ENCODE measurements at places on chromosomes 12 and 14.

GRCh38 chr14:64232944-64233343 is 61.2 kb downstream of the ESR2 start:
- no peak for DNase-seq

DNA sequence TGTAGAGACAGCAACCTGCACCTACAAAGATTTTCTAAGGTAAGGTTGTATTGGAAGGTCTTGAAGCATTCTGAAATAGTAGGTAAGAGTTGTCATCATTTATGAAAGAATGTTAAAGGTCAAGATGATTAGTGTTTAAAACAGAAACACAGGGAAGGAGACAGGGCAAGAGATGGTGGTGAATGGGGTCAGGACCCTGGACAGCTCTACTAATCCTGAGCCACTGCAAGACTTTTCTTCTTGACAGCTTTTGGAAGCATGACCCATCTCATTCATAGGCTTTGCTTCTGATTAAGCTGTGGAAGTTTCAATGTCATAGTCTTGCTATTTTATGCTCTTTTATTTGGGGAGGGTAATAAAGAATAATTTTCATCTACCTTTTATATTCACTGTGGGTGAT is 75.5 kb upstream of the CAND1 start:
- peak; percentile 44 for DNase-seq

GRCh38 chr14:42322531-42323284 is 716.0 kb downstream of the LRFN5 start:
- no peak for DNase-seq

DNA sequence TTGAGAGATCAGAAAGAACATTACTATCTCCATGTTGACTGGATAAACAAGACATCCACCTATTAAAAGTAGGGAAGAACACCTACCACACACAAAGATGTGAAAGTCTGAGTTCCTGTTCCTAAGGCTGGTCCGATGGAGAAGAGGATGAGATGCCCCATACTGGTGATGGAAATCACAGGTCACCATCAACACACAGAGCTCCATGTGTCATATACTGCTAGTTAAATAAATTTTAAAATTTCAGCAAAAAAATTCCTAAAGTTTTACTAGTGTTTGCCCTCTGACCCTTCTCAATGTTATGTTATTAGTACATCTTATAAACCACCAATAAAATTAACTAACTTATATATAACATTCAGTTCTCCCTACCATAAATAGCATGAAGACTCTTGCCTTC is 59.1 kb downstream of the KCNA5 start:
- DNase-seq: no peak

DNA sequence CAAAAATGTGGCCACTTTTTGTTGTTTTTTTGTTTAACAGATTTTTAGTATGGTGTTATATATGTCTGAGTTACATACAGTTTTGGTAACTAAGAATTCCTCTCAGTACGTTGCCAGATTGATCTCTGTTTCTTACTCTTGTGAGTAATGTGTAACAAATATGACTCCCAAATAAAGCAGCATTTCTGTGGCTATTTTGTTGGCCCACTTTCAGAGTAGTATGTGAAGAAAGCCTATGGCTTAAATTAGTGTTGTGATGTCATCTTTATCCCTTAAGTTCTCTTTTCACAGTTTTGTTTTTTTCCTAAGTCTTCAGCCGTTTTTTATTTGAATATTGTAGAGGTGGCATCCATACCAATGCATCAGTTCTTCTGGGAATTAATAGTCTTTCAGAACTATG is 10.7 kb downstream of the PCNX4 start:
- no peak for DNase-seq

GRCh38 chr12:93603762-93604161 is 31.3 kb downstream of the SOCS2 start:
- no peak for DNase-seq

GRCh38 chr14:94026889-94027469 is 839 bp downstream of the OTUB2 start:
- no peak for DNase-seq

GRCh38 chr12:112168561-112168971 is 43.2 kb downstream of the TRAFD1 start:
- no peak for DNase-seq

DNA sequence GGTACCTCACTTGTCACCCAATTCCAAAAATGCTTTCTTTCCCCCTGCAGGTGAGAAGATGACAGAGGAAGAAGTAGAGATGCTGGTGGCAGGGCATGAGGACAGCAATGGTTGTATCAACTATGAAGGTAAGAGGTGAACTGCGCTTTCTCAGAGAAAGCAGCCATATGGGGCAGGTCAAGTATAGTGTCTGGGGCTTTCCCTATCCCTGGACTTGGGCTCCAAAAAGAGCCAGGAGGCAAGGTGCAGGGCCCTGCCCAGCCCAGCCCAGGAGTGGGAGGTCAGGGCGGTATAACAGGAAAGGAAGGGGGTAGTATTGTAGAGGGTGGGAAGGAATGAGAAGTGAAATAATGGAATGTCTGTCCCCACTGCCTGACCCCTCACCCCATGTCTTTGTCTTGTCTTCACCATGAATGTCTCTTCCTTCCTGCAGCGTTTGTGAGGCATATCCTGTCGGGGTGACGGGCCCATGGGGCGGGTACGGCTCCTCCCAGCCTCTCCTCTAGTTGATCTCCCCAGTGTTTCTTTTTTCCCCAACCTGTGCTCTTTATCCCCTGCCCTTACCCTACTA is 2.1 kb downstream of the MYL6 start:
- DNase-seq: no peak

DNA sequence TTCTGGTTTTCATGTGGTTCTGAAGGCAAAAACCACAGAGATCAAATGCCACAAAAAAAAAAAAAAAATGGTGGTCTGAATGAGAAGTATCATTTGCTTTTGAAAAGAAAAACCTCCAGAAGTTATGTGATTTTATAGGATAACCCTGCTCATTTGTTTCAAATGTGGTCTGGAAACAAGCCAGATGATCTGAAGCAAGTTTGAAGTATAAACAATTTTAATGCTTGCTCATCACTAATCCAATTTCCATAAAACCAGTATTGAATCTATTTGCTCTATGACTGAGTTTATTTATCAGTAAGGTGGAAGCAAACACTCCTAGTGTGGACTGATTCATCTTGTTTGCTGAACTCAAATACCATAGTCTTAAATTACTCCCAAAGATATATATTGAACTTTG is 407.3 kb upstream of the FLRT2 start:
- no peak for DNase-seq

DNA sequence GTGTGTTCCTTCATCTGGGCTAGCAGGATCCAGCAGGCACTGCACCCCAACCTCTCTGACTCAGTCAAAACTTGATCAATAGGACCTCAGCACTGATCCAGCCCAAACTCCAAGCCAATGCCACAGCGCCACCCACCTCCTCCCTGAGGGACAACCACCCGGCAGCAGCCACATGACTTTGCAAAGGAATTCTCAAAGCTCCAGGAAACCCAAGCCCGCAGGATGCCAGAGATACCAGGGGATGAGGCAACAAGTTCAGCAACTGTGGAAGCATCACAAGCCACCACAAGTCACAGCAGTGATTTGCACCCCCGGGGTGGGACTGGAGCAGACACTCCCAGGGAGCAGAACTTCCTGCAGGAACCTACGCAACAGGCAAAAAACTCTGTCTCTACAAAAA is 37.3 kb downstream of the ACTN1 start:
- DNase-seq: no peak

GRCh38 chr14:74867673-74868072 is 8.3 kb downstream of the PROX2 start:
- DNase-seq: no peak

DNA sequence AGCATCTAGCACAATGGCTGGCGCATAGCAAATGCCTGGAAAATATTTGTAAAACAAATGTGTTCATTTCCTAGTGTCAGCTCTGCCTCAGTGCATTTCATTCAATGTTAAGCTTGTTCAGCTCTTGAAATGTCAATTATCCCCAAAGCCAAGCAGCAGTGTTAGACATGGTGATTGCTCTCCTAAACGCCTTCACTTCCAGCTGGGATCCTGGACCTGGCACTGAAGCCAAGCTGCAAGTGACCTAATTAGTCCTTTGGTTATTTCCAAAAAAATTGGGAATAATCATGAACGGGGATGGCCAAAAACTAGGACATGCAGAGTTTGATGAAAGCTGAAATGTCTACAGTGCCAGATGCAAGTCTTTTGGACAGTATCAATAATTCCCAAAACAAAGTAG is 54.9 kb upstream of the MDGA2 start:
- no peak for DNase-seq

DNA sequence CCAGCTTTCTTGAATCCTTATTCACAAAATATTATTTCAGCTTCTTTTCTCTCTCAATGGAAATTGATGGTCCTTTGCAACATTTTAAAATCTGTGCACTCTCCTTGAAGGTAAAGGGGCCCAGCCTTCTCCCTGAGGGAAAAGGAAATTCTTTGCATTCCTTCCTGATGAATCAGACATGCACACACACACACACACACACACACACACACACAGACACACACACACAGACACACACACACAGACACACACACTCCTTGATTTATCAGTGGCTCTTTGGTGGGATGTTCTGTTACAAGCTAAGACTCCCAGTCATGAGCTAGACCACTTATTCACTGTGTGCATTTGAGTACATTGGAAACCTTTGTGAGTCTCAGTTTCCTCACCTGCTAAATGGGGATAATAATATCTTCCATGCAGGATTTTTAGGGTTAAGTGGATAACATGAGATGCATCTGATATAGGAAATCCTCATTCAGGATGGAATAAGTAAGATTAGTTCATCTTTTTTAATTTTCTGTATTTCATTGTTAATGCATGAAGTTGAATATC is 45.1 kb upstream of the HMGA2 start:
- no peak for DNase-seq

DNA sequence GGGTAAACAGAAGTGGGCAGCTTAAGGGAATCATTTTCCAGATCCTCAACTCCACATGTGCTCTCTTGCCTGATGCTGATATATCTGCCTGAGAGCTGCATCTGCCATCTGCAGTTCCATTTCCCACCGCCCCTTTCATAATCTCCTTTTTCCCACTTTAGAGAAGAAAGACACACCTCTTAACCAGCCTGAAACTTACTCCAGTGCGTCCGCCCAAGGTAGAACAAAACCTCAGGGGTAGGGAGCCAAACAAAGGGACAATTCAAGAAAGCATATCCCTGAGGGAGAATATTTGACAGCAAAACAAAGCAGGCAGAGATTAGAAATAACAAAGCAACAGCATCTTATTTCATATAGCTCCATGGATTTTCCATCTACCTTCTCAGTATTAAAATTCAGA is 4.3 kb downstream of the MDM1 start:
- no peak for DNase-seq

DNA sequence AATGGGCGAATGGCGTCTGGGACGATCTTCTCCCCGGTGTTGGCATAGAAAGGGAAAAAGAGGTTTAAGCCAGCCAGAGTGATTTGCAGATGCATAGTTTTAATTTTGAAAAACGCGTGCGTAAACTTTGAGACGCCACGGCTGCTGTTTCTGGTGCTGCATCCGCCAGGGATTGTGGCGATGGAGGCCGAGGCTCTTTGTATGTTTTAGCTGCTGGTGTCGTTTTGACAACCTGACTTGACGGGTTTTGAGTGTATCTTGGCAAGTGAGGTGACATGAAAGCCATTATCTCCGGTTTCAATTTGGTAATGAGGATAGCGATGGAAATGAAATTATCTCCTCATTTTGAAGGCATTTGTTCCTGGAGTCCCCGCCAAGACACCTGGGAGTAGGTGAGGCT is 1.6 kb downstream of the PTGDR start:
- no peak for DNase-seq

- no peak for DNase-seq
These were observed 66.3 kb downstream of the TBX5 start for GRCh38 chr12:114339626-114340025.

DNA sequence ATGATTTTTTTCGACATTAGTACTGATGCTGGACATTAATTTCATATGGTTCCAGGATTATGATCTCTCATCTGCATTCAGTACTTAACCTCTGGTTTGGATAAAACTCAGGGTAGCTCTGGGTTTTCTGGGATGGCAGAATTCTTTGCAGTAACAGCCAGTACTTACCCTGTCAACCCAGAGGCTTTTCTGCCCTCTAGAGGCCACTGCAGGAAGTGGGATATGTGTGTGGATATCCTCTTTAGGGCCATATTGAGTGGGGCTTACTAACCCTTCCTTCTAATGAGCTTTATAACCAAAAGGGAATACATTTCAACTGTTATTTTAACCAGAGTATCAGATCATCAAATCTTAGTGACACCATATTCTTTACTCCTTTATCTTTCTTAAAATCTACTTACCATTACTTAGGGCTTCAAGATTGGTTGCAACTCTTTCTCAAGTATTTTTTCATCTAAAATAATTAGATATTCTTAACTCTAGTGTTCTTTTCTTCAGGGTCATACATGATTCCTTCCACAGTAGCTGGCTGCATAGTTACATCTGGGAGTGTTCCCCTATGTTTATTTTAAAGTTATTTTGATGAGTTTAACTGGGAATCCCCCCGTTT is 488.0 kb upstream of the STXBP6 start:
- peak; percentile 40 for DNase-seq

DNA sequence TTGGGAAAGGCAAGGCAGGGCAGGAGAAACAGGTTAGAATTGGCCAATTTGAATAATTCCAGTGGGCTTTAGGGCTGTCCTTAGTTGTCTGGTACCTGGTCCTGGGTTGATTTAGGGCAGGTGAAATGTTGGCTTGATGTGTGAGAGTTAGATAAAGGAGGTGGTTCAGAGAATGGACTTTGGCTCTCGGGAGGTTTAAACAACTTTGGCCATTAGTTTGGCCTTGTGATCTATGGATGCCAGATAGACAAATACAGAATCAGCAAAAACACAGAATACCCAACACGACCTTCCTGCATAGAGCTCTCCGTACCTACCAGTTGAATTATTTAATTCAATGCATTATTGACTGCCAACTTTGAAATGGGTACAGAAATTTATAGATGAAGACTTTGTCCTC is 35.1 kb downstream of the SCN8A start:
- DNase-seq: no peak

GRCh38 chr12:114924946-114925475 is 241.0 kb upstream of the TBX3 start:
- no peak for DNase-seq

DNA sequence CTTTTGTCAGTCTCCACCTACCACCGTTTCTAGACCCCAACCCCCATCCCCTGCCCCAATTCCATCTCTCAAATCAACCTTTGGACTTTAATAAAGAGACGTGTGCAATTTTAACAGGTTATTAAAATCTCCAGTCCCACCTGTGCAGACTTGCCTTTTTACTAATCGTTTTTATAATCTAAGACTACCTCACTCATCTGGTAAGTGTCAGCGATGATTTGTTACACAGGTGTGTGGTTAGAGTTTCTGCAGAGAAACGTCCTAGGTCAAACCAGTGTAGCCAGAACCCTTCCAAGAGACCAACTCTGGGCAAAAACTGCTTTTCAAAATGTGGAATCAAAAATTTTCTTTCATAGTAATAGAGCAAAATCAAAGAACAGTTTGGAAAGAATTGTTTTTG is 60.4 kb upstream of the PELI2 start:
- DNase-seq: no peak
